RWPE2 (cell line): ENCODE measurements at places on chromosomes 6 and 20.

- no peak for DNase-seq
These were observed 223.9 kb downstream of the PRL start for GRCh38 chr6:22072949-22073348.

GRCh38 chr20:53940907-53941545 is 129.4 kb downstream of the BCAS1 start:
- no peak for DNase-seq

- DNase-seq, result no peak
These were observed 85.2 kb downstream of the BANF2 start for GRCh38 chr20:17785007-17785406.

- DNase-seq, result no peak
These were observed 40.5 kb downstream of the BTBD9 start for GRCh38 chr6:38599261-38599660.

DNA sequence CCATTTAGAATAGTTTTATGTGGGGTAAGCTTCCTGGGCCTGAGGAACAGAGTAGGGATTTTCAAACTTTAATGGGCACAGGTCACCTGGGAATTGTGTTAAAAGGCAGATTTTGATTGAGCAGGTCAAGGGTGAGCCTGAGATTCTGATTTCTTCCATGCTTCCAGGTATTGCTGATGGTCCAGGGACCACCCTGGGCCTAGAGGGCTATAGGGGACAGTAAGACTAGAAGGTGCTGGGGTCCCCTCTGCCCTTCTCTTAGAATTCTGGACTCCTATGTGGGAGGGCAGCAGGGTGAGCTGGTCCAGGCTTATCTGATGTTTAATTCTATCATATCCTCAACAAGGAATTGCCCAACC is 2.6 kb downstream of the DDR1 start:
- no peak for DNase-seq

- DNase-seq, result no peak
These were observed 78.6 kb upstream of the QKI start for GRCh38 chr6:163335671-163336545.

GRCh38 chr6:109927052-109927451 is 51.1 kb upstream of the GPR6 start:
- DNase-seq, result no peak

DNA sequence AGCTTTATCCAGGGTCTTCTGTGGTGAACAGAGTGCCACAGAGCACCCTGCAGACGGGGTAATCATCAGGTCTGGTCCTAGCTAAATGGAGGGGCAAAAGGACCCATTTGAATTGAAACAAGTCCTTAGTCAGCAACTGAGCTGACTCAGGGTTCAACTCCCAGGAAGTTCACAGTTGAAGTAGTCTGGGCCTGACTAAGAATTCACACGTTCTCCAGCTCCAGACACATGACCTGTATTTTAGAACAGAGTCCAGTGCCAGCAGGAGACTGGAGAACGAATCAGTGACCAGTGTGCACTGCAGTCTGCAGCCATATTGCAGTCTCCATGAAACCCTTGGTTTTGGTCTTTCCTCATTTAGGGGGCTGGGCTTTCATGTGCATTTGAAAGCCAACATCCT is 85.2 kb downstream of the ELOVL4 start:
- DNase-seq, result no peak

- DNase-seq, result peak; percentile 87
These were observed 280.5 kb upstream of the JAG1 start for GRCh38 chr20:10954137-10954840.

DNA sequence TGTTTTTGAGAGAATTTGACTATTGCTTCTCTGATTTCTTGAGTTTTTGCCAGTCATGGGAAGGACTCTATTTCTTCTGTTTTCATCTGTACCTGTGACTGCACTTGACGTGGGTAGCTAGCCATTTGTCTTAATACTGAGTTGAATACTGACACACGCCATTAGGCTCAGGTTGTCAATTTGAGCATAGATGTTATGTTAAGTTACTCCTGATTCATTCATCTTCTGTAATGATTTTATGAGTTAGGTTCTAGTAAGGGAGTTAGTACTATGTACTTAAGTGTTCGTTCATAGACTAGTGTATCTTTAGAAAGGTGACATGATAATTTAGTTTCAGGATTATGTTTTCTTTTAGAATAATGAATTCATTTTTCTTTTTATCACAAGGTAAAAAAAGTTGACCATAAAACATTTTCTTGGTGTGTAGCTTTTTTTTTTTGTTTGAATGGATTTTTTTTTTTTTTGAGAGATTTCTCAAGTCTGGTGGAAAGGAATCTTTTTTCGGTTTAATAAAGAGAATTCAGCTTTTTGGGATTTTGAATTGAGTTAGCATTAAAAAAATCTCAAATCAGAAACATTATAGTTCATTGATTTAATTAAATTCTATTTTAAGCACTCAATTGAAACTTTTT is 1.7 kb downstream of the AFDN start:
- DNase-seq, result no peak

DNA sequence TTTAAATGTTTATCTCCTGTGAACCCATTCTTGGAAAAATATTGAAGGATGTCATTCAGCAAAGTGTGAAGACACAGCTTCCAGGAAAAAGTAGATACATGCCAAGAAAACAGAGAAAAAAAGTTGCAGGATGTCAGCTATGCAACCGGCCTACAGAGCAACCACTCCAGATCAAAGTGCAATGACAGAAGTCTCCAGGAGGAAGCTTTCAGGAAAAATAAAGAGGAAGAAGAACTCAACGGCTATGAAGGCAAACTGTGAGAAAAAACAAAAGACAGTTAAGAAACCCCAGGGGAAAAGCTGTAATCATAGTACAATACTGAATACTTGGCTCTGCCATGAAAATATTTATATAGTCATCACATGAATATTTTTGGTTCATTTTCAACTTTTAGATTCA is 30.6 kb downstream of the REPS1 start:
- DNase-seq, result no peak

DNA sequence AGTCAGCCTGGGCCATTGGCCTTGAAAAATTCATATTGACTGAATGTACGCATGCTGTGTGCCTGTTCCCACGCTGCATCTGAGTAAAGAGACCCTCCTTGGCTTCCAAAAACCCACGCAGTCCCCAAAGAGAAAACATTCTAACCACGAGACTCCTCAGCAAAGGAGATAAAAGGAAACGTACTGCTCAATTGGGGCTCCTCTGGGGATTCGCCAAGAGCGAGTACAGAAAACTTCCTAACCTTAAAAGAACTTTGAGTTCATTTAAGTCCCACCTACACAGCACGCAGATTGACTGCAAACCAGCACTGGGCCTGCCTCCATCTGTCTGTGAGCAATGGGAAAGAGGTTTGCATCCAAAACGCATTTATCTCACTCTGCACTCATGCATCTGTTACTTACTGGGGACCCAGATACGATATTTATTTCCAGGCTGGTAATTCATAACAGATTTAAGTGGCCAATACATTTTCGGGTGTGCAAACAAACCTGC is 505.9 kb upstream of the CHD6 start:
- no peak for DNase-seq

GRCh38 chr6:169153401-169153800 is 100.2 kb downstream of the THBS2 start:
- no peak for DNase-seq

- DNase-seq, result no peak
These were observed 56.4 kb upstream of the PHACTR2 start for GRCh38 chr6:143621159-143621873.

DNA sequence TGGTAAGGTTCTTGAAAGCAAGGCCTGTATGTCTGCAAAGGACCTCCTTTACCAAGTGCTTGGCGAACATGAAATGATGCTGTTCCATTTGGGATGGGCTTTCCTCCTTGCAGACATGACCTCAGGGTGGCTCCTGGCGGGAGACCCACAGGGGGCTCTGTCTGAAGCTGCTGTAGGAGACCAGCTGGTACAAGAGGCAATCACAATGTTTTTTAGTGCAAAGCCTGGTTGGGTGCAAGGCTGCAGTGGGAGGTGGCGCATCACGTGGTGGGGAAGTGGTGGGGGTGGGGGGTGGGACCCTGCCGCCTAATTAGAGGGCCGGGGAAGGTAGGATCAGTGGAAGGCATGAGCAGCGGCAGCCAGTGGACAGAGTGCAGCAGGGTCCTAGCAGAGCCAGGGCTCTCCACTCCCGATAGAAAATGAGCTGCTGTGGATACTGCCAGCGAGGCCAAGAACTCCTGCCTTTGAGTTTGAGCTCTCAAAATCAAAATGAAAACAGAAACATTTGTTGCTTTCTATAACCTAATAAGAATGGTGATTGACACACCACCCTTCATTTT is 9.1 kb upstream of the ARMC2 start:
- DNase-seq, result no peak

- no peak for DNase-seq
These were observed 58.0 kb downstream of the SYTL3 start for GRCh38 chr6:158707821-158708195.

DNA sequence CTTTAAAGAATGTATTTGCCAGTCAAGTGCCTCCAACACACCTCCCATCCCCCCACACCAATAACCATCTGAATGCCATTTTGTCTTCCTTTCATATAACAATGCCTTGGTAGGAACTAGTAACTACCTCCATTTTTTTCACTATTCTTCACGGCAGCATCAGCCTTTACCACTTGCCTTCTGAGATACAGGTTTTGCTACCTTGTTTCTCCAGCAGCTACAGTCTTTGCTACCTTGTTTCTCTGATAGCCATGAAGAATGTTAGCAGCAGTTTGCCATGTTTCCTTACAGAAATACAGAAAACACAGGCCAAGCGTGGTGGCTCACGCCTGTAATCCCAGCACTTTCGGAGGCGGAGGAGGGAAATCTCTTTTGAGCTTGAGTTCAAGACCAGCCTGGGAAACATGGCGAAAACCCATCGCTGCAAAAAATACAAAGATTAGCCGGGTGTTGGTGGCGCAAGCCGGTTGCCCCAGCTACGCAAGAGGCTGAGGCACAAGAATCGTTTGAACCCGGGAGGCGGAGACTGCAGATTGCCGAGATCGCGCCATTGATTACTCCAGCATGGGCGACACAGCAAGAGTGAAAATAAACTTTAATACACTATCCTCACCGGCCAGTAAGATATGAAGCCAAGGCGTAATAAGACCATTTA is 100.9 kb downstream of the HFE start:
- no peak for DNase-seq

GRCh38 chr6:22582417-22583205 is 13.2 kb downstream of the HDGFL1 start:
- DNase-seq, result no peak

- DNase-seq, result no peak
These were observed at the start of gene PPP1R3G for GRCh38 chr6:5084781-5085647. TSS of gene PPP1R3G (plus strand) at chr6:5085341. CDS start at chr6:5085486, 145 bp downstream.

DNA sequence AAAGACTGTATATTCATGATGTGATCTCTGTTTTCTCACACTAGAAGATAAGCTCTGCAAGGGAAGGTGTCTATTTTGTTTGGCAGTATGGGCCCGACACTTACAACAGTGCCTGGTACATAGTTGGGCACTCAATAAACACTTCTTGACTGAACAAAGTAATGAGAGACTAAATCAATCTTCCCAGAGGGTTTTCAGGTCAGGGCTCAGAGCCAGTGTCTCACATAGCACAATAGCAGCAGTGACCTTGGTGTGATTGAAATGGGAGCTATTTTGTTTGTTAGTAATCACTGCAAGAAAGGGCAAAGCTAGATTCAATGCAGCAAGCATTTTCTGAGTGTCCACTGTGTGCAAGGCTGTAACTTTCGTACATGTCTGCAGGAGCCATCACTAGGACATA is 26.4 kb upstream of the GCM1 start:
- no peak for DNase-seq

- peak; percentile 15 for DNase-seq
These were observed 102.8 kb downstream of the DACT2 start for GRCh38 chr6:168216751-168217191.

GRCh38 chr20:47669152-47669425 is 116.2 kb downstream of the SULF2 start:
- DNase-seq, result peak; percentile 80

GRCh38 chr6:164692772-164693510 is 616.5 kb downstream of the C6orf118 start:
- no peak for DNase-seq

GRCh38 chr20:1627200-1627550 is 7.4 kb upstream of the SIRPB1 start:
- no peak for DNase-seq

GRCh38 chr6:13461307-13461706 is 26.1 kb downstream of the GFOD1 start:
- no peak for DNase-seq

DNA sequence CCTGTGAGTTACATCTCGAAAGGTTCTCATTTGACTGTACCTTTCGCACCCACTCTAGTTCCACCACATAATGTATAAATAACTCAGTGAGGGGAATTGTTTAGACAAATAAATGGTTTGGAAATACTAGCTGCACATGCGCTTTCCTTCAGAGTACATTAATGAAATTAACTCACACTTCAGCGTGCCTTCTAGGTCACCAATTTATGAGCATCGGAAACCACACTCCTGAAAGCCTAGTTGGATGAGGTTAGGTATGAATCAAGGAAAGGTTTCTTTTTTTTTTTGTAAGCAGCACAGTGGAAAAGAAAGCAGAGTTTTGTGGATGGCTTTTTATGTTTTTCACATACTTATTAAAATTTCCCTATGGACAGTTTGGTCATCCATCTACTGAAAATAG is 247.8 kb upstream of the TCF21 start:
- no peak for DNase-seq

GRCh38 chr6:128487746-128488145 is 32.7 kb downstream of the PTPRK start:
- DNase-seq, result no peak

DNA sequence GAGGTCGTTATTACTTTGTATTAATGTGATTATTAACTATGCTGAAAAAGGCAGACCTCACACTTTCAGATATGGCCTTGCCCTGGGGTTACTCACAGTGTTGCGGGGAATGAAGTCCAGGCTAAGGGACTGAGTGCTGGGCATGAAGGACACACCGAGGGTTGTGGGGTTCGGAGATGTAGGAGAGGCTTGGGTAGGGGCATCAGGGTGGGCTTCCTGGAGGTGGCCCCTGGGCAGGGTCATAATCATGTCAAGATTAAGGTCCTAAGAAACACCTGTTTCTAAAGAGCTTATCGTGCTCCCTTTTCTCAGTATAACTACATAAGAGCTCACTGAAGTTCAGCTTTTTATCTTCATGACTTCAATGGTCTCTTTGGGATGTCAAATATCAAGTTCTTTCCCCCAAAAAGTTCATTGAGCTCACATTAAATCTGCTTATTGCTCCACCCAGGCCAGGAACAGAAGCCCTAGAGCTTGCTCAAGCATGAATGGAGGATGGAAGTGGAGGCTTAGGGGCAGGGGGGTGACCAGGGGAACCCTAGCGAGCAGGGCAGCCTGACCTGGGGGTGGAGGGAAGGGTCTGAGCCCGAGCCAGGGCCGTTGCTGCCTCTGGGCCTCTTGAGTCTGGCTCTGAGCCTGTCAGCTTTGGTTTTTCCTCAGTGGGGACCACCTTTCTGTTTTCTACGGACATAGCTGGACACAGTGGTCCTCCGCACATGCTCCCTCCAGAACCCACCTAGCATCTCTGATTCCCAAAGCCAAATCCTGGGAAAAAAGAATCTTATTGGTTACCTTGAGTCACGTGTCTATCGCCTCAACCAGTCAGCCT is 37.3 kb upstream of the TGM2 start:
- peak; percentile 75 for DNase-seq

GRCh38 chr6:65229825-65230224 is 477.2 kb downstream of the EYS start:
- no peak for DNase-seq
